ENCODE measurements at places on chromosomes 7 and 10.

- no peak for DNase-seq
These were observed 50.0 kb downstream of the NKX6-2 start for GRCh38 chr10:132735923-132736391.

DNA sequence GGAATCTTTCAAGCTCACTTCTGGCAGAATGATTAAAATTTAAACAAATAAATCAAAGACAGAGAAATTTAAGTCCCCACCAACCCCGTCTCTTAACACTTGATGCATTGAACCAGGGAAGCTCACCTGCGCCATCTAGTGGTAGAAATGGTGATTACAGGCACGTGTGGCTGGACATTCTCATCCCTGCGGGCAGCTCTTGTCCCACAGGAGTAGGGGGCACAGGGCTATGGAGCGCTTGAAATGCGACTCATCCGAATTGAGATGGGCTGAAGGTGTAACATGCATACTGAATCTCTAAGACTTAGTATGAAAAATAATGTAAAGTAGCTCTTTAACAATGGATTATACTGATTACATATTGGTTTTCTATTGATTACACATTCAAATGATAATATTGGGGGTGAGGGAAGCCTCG is 24.8 kb upstream of the SLIT1 start:
- peak; percentile 88 for DNase-seq

- no peak for DNase-seq
These were observed 5.5 kb upstream of the PRKAR1B start for GRCh38 chr7:732556-732955.

GRCh38 chr10:128062331-128062880 is 63.8 kb downstream of the MKI67 start:
- no peak for DNase-seq

DNA sequence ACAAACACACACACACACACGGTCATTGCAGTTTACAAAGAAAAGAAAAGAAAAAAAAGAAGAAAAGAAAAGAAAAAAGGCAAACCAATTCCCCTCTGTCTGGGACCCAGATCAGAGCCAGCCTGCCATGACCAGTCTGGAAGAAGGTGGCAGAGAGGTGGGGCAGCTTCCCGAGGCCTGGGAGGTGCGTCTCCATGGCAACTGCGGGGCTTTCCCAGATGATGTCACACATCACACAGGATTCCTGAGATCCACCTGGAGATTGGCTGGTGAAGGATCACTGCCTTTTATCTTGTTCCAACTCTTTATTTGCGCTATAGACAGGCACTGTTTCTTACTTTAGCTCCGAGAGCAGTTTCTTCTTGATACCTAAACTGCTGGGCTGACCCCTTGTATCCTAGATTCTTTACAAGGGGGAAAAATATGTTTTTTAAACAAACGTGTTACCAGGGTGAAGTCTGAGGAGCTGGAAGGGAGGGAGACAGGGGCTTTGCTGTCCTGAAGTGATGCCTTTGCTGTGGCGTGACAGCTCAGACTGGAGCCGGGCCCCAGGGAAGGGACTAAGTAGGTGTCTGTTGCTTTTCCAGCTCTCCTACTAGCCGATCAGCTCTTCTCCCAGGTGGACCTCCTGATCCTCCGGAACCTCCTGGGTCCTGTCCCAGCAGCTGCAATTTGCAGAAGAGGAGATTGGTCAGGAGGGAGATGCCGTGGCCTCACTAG is 298.5 kb downstream of the KLF6 start:
- no peak for DNase-seq

GRCh38 chr10:133236401-133237240 is 1.0 kb upstream of the VENTX start:
- DNase-seq = no peak

DNA sequence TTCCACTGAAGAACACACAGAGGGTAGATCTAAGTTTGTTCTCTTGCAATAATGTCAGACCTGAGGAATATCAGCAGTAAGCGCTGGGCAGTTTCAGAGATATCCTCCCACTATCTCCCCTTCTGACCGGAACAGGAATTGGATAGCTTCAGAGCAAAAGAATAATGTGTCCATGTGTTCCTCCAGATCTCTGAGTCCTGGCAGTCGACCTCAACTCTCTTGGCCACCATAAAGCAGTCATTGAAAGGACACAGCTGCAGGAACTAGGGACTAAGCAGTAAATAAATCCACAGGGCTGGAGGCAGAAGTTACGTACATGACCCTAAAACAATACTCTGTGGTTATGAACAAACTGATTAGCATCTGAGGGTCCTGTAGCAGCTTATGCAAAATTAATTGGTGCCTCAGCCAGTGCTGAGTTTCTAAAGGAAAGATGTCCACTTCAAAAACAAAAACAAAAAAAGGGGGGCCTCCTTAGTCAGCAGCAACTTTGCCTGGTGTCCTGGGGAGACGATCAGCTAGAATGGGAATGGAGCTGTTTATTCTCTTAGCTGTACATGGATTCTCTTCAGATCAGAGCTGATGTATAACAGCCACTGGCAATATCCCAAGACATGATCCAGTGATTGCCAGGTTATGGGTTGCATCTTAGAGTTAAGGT is 6.4 kb upstream of the PRTFDC1 start:
- no peak for DNase-seq

DNA sequence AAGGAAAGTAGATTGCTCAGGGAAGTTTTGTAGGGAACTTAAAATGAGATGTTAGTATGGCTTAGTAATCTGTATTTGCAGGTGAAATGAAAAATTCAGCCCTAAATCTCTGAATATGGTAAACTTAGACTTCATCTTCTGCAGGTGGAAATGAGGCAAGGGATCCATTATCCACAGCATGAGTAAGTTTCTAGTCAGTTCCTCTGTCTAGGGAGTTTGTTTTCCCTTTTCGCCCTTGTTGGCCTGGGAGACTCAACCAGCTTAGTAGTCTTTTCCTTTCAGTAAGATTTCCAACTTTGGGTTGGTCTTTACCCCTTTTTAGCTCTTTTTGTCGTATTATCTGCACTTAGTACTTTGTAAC is 65.6 kb downstream of the ZEB1 start:
- DNase-seq = no peak

DNA sequence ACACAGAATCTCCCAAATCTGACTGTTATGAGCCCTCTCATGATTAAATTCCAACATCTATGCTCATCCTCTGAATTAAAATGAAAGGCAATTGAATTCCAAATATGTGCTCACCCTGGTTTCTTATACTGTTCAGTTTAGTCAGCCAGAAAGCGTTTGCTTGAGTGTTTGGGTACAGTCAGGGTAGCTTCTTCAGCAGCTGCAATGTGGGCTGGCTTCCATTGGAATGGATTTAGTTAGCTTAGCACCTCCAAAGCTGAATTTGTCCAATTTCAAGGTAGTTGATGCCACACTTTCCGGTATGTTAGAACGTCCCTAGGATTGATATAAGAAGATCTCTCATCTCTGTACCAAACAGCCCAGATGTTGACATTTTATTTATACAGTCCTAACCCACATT is 9.3 kb downstream of the KLHL7 start:
- no peak for DNase-seq

DNA sequence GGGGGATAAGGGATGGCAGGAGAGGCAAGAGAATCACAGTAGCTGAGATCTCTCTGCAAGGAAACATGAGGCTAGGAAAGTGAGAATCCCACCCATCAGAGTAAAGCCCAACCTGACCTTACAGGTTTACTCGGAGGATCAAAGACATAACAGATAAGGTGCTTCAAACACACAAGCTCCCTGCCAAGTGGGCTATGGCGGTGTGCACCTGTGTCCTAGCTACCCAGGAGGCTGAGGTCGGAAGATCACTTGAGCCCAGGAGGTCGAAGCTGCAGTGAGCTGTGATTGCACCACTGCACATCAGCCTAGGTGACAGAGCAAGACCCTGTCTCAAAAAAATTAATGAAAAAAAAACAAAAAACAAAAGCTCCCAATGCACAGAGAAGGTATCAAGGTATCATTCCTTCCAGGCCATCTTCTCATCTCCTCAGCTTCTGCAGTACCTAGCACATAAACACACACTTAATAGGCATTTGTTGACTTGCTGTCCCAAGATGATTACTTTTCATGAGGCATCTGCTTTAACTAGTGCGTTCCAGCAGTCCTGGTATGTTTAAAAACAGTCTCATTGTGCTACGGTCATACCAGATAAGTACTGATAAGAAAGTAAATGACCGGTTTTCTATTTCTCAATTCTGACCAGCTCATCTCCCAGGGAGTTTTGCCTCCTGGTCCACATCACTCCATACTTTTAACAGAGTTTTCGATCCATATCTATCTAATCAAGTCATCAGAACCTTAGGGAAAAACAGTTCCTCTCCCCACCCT is 13.3 kb downstream of the GNA12 start:
- no peak for DNase-seq

DNA sequence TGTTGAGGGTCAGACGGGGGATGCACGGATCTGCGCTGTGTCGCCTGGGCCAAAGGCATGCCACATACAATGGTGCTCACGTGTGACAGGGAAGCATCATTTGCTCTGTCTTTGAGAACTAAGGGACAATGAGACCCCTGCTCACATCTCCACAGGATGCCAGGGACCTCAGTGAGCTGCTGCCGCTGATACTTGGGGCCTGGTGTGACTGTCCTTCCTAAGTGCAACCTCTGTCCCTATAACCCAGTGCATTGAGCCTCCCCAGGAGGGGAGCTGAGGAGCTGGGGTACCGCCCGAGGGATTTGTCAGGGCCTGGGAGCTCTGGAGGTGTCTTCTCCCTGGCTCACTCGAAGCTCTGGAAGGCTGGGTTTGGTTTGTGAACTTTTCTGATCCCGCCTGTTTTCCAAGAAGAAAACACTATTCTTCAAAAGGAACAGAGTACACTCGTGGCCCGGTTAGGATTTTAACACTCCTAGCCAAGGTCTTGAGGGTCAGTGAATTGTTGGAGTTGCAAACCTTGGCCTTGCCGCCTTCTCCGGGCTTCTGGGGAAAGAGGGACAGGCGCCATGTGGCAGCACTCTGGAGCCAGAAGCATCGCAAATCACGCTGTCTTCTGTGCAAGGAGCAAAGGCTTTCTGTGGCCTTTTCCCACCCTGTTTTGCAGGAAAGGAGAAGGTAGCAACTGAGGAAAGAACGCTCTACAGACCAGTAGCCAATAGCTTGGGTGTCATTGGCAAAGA is 26.2 kb upstream of the CTBP2 start:
- DNase-seq = no peak

DNA sequence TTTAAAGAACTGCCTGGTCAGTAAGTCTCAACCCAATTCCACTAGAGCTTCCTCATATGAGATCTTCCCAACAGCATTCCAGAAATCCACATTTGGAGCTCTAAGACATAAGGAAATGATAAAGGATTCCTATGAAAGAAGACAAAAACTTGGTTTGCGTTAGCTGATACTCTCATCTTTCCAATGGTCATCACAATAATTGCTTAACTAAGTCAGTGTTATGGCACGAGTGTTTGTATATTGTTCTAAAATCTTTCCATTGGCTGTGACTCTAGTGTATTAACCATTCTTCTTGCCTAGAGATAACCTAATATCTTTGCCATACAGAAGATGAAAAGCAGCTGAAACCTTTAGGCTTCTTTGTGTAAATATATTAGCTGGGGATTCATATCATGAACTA is 289.0 kb downstream of the SNX13 start:
- no peak for DNase-seq

- no peak for DNase-seq
These were observed 8.4 kb downstream of the SORBS1 start for GRCh38 chr10:95552679-95553342.

Measured in stimulated activated CD8-positive, alpha-beta memory T cell treated with anti-CD3 and anti-CD28 coated beads, Interleukin-4, amount 100 ng/mL, for 48 hours (primary cell).